ENCODE measurements at places on chromosomes 6 and 20.

DNA sequence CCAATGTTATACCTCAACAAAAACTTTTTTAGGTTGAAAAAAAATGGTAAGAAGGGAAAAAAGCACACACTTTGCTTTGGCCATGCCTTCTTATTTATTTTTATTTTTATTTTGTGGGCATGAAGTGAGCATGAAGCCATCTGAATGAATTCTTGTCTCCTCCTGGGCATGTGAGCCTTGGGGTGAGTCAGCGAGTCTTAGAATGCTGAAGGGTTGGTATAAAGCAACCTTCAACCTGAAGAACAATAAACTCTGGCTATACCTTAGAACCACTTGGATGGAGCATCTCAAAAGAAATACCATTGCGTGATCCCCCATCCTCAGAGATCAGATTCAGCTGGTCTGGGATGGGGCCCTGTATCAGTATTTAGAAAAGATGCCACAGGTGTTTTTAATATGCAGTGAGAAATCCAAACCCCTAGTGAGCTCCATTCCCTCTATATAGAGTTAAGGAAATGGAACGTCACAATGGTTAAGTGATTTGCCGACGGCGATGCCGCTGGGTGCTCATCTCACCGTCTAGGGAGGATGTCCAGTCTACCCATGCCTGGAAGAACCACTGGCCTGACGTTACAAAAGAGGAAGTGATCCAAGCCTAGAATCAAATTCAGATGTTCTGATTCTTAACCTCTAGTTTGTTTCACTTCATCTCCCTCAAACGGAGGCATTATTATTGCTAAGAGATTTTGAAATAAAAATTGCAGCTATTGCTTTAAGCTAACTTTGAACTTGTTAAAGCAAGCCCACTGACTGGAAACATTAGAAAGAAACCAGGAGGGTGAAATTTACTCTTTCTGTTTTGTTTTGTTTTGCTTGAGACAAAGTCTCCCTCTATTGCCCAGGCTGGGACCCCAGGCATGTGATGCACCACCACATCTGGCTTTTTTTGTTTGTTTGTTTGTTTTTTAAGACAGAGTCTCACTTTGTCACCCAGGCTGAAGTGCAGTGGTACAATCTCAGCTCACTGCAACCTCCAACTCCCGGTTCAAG is 67.1 kb downstream of the EDN1 start:
- DNase-seq, result no peak

GRCh38 chr20:9368893-9369292 is 145.5 kb upstream of the LAMP5 start:
- no peak for DNase-seq

DNA sequence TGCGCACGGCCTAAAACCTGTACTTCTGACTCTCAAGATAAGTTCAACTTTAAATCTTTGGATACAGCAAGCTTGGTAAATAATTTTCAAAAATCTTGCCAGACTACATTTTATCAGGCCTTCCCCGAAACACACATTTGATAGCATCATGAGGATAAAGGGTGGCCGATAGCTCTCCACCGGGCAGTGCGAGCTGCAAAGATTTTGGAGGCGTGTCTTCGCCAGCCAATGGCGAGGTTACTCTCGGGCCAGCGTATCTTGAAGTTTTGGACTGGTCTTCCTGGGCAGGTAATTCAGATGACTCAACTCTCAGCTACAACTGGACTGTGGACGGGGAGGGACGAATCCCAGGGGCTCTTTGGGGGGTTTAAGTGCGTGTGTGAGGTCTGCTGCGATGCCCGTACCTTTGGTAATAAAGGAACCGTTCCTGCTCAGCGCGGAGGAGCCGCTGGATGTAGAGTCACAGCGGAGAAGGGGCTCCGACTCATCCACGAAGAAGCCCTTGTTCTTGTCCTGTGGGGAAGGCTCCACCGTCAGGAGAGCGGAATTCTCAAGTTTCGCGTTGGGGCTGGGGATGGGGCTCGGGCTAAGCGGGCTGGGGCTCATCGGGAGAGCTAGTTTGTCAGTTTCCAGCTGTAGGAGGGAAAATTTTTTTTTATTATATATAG is 75.3 kb downstream of the TNFRSF21 start:
- no peak for DNase-seq

DNA sequence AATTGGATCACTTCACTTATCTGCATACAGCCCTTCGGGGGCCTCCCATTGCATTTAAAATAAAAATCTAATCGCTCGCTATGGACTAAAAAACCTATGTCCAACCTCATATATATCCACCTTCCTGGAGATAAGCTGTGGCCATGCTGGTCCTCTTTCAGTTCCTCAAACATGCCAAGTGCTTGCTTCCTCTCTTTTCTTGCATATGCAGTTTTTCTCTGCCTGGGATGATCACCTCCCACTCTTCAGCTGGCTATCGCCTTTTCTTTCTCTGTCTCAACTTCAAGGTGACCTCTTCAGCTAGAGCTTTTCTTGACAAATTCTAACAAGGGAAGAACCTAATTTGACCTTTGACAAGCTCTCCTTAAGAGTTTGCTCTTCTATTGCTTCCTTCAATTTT is 5.6 kb upstream of the TFB1M start:
- no peak for DNase-seq

DNA sequence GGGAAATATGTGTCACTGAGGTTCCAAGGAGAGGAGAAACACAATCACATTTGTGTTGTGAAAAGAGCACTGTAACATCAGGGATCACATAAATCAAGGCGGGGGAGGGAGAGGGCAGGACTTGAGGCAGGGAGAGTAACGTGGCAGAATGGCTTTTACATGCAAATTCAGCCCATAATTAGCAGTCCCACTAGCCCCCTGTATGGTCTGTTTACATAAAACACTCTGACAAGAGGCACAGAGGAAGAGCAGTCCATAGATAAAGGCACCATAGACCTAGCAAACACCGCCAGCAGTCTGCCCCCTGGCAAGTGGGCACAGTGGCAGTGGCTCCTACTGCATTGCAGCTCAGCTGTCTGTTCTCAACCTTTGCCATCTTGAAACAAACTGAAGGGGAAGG is 82.7 kb downstream of the LYRM2 start:
- DNase-seq, result no peak

DNA sequence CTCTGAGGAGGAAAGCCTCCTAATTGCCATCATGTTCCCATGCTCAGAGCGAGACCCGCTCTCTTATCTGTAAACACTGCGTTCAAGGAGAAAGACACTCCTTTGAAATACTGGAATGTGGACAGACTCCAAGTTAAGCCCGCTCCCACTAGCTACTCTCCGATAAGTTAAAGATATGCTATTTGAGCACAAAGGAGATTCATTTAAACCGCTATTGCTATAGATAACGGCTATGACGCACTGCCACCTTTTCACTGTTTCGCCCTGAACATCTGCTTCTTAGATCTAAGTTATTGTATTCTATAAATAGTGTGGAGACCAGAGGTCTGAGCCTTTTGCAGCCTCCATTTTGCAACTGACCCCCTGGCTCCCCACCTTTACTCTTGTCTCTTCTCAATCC is 82.3 kb downstream of the GPX5 start:
- no peak for DNase-seq

DNA sequence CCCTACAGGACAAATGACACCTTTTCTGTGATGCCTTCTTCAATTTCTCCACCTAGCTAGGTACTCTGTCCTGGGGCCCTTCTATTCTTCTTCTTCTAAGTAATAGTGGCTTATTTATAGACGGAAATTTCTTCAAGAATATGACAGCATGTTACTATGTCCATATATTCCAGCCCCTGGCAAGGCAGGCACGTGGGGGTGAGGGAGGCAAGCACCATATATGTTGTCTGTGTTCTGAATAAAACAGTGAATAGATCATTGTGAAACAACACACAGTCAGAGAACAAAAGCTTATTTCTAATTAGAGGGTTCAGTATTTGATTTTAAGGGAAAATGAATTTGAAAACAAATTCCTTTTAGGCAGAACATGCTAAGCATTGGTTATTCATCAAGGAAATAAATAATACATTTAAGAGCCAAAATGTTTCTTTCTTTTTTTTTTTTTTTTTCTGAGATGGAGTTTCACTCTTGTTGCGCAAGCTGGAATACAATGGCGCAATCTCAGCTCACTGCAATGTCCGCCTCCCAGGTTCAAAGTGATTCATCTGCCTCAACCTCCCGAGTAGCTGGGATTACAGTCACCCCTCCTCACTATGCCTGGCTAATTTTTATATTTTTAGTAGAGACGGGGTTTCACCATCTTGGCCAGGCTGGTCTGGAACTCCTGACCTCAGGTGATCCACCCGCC is 6.2 kb downstream of the HEBP2 start:
- no peak for DNase-seq

DNA sequence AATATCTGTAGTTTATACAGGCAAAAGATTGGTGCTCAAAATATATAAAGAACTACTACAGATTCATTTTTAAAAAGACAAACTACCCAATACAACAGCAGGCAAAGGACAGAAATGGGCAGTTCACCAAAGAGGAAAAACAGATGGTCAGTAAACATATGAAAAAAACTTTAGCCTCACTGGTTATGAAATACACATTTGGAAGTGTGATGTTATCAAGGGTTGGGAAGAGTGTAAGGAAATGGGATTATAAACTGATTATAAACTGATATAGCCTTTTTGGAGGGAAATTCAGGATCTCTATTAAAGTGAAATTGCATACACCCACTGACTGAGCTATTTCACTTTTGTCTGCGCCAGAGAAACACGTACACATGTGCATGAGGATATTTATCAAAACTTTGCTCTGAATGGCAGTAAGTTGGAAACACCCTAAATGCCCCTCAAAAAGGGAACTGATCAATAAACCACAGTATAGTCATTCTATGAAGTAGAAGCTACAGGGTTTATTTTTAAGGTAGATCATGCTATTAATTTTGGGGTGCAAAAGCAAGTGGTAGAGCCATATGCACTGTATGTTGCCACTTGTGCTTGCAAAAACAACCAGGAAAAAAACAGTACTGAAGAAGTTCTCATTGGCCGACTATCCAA is 32.2 kb upstream of the ARFGEF2 start:
- no peak for DNase-seq

DNA sequence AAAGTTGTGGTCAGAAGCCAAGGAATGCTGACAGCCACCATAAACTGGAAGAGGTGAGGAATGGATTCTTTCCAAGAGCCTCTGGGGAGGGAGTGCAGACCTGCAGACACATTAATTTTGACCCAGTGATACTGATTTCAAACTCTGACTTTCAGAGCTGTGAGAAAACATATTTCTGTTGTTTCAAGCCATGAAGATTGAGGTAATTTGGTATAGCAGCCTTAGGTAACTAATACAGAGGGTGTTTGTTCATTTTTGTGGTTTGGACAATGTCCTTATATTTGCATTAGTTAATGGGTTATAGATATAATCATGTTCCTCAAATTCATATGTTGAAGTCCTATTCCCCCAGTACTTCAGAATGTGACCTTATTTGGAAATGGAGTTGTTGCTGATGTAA is 85.4 kb upstream of the GTSF1L start:
- no peak for DNase-seq

DNA sequence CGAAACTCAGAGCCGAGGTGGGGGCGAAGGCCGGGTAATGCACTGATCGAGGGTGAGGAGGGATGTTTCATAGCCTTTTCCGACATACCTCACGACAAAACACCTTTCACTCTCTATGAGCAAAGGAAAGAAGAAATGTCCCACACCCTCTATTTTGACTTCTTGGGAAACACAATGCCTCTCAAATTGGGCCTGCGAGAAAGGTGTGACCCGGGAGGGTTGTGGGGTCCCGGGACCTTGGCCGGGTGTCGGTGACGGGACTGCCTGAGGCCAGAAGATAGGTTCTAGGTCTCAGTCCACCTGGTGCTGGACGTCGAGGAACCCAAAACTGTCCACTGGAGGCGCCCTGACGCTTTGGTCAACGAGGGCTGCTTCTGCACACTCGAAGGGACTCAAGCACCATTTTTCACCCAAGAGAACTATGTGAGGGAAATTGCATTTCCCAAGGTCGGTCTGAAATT is 41.1 kb upstream of the OSTM1 start:
- DNase-seq, result no peak

- DNase-seq, result no peak
These were observed 12.7 kb downstream of the CST8 start for GRCh38 chr20:23503649-23504048.

- no peak for DNase-seq
These were observed 41.4 kb upstream of the GATA5 start for GRCh38 chr20:62517168-62517567.

DNA sequence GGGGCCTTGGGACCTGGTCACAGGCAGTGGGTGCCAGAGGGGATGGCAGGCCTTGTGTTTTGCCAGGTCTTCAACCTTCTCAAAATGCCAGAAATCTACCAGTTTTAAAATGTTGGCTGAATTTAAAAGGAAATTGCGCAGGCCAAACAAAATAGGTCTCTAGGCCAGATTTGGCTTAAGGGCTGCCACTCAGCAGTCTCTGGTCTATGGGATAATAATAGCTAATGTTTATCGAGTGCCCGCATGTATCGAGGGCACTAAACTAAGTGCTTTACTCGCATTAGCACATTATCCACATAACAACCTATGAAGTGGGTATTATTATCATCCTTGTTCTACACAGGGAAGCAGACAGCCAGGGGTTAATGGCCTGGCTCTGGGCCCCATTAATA is 11.0 kb downstream of the E2F3 start:
- no peak for DNase-seq

DNA sequence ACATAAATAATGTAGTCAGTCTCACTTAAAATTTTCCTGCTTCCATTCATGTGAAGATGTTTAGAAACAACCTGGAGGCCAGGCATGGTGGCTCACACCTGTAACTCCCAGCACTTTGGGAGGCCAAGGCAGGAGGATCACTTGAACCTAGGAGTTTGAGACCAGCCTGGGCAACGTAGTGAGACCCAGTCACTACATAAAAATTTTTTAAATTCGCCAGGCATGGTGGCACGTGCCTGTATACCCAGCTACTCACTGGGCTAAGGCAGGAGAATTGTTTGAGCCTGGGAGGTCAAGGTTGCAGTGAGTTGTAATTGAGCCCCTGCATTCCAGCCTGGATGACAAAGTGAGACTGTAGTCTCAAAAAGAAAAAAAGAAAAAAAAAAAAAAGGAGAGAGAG is 47.3 kb upstream of the E2F3 start:
- no peak for DNase-seq

GRCh38 chr20:22808628-22809027 is 224.3 kb upstream of the FOXA2 start:
- DNase-seq, result no peak

DNA sequence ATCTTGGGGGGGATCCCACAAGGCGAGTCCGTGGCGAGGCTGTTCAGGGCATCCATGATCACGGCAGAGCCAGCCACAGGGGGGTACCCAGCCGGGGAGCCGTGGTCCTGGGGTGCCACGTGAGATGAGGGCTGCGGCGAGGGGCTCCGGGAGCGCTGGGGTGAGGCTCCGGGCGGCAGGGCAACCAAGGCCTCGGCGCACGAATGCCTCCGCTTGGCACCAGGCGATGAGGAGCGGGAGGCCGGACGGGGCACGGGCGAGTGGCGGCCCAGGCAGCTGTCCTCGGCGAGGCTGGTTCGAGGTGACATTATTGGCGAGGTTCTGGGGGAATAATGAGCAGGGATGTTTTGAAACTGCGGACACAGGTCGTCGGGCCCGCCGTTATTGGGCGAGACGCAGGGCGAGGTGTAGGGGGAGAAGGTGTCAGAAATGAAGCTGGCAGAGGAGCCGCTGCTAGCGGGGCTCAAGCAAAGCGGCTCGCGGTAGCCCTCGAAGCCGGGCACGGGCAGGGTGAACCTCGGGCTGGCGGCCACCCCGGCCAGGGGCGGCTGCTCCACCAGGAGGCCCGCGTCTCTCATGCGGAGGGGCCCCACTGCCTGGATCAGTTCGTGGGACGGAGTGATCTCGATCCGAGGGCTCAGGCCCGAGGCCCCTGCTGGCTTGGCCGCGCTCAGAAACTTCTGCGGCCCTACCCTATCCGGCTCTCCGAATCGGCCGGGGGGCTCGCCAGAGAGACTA is 19.1 kb downstream of the NFATC2 start:
- DNase-seq, result no peak

GRCh38 chr20:58228103-58228483 is 360 bp downstream of the ANKRD60 start:
- no peak for DNase-seq
